ENCODE measurements at places on chromosomes 5 and 9.

GRCh38 chr9:93248386-93249040, 64.6 kb downstream of the WNK2 start:
- DNase-seq = no peak

DNA sequence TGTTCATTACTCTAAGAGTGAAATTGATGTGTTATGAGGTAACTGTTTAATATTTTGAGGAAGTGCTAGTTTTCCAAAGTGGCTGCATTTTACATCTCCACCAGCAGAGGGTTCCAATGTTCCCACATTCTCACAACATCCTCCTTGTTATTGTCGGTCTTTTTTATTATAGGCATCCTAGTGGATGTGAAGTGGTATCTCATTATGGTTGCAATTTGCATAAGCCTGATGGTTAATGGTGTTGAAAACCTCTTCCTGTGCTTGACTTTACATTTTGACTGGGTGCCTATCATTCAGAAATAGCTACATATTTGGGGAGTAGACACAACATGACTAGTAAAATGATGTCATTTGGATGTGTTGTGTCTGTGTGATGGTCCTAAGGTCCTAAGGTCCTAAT, 143.6 kb downstream of the MRPS30 start:
- DNase-seq = peak; percentile 12

- DNase-seq = peak; percentile 70
Measured at GRCh38 chr5:130333089-130333488, 428.8 kb downstream of the CHSY3 start.

- peak; percentile 60 for DNase-seq
Measured at GRCh38 chr9:130728721-130729120, 35.1 kb downstream of the EXOSC2 start.

DNA sequence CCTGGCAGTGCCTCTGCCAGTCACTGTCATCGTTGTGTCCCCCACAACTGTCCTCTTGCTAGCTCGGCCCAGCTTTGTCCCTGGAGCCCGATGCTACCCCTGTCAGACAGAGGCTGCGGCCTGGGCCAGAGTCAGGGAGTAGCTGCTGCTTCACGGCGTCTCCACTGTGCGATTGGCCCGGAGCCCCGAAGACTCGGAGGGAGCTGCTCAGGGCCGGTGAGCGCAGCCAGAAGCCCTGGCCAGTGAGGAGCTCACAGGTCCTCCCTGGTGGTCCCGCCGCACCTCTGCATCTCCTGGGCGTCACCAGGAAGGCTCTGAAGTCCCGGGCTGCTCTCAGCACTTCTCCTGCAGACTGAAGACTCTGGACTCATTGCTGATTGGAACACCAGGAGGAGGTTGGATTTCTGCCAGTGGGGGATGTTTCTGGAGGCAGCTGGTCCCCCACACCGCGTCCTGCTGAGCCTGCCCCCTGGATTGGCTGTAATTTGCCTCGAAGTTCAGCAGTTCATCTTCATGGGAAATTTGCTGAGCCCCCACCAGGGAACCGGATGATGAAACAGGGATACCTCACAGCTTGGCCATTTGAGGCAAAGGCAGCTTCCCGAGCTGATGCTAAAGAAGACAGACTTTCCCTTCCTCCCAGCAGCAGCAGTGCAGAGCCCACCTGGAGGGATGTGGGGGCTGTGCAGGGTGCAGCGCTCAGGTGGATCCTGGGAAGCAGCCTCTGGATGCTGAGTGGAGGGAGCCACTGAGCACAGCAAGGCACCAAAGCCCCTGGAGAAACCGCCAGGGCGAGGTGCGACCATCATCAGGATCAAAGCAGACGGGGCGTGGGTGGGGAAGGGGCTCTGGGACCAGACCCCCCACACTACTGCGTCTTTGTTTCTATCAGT, 45.6 kb downstream of the USP20 start:
- DNase-seq = no peak

DNA sequence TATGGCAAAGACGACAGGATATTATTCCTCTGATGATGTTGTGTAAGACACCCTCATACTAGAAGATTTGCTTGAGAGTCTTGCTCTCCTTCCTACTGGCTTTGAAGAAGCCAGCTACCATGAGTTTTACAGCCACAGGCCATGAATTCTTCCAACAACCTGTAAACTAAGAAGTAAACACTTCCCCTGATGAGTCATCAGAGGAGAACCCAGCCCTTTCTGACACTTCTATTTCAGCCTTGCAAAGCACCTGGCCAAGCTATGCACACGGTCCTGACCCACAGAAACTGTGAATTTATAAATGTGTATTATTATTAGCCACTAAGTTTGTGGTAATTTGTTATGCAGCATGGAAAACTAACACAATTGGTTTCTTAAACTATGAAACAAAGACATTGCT, 288.8 kb upstream of the ADAMTSL1 start:
- no peak for DNase-seq

DNA sequence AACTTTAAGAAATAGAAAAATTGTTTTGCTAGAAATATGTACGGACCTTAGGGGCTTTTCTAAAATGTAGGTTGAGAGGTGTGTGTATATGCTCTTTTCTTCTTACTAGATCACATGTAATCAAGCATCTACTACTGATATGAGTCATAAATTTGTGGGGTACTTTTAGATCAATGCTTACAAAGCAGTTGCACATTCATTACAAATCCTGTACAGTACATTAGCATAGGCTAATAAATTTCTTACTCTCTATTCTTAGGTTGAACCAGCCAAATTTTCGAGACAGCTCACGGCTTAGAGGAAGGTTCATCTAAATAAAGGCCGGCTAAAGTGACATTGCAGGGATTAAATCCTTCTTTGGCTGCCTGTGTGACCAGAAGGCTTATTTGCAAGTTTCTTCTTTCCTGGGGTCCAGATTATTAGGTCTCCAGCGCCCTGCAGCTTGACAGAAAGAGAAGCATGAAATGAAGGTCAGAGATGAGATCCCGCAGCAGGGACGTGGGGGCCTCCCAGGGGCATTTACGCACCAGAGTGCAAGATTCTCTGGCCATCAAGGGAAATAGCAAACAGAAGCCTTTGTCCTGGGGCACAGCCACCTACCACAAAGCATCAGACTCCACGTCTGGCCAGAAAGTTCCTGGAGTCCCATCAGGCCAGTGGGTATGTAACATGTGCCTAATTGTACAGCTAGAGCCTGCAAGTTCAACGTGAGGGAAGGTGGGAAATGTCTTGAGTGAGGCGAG, 53.0 kb downstream of the NIM1K start:
- DNase-seq = no peak

- DNase-seq = no peak
Measured at GRCh38 chr5:73117088-73117740, 3.2 kb upstream of the TMEM171 start.

GRCh38 chr9:116686135-116686534, 970 bp upstream of the TRIM32 start:
- DNase-seq = no peak

DNA sequence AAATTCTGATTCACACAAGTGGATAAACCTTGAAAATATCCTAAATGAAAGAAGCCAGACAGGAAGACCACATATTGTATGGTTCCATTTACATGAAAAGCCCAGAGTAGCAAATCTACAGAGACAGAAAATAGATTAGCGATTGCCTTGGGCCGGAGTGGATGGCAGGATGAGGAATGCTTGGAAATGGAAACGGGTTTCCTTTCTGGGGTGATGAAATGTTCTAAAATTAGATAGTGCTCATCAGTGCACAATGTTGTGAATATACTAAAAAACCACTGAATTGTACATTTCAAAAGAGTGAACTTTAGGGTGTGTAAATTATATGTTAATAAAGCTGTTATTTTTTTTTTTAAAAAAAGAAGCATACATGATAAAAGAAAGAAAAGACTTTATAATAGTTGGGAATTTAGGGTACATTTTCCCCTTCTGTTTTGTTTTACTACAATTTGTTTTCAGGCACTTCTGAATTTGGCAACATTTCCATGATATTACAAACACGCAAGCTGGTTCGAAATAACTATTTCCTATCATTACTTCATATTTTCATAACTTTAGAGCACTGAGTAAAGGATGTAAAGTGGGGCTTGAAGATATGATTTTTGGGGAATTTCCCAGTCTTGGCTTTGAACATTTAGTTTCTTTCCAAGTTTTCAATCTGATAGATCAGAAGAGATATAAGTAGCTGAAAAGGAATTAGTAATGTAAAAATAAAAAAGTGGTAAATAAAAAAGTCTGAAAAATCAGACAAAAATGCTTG, 23.9 kb downstream of the SLC35A4 start:
- DNase-seq = peak; percentile 60

DNA sequence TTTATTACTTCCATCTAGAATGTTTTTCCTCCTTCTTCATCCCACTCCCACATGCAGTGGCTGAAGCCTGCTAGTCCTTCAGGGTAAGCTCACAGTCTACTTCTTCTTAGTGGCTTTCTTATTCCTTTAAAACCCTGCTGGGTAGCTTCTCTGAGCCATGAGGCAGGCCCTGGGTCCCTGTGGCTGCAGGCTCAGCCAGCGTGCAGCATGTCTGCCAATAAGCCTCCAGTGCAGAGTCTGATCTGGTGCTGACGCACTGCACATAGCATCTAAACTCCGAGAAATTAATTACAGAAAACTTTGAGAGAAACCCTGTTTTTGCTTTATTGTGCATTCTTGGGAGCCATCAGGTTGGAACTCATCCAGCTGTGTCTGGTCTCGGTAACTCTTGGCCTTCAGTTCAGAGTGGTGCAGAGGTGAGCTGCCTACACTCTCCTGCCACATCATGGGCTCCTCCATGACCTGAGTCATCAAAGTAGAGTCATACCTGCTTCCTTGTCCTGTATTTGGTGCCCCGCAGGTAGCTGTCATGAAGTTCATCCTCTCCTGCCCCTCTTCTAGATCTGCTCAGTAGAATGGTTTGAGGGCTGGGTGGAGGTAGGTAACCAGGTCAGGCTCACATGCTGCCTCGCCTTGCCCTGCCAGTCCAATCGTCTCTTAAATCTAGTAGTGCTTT, 339.4 kb downstream of the KDM4C start:
- DNase-seq = no peak

DNA sequence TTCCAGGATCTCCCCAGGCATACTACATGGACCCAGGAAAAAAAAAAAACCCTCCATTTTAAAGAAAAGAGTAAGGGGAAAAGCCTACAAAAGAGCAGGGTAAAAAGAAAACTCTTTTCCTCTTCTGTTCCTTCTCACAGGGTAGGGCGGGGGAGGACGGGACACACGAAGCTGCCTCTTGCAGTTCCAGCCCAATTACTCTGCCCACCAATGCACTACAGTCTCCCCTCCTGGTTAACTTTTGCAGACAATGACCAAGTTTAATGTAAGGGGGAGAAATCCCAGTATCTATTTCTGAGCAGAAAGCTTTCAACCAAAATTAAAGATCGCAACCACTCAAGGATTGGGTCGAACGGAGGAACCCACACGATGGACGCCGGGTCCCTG, 1.3 kb downstream of the BRD3 start:
- peak; percentile 28 for DNase-seq

- peak; percentile 68 for DNase-seq
Measured at GRCh38 chr5:38468978-38469706, 87.3 kb downstream of the LIFR start.

- no peak for DNase-seq
Measured at GRCh38 chr5:88964831-88965230, 81.8 kb upstream of the MEF2C start.

DNA sequence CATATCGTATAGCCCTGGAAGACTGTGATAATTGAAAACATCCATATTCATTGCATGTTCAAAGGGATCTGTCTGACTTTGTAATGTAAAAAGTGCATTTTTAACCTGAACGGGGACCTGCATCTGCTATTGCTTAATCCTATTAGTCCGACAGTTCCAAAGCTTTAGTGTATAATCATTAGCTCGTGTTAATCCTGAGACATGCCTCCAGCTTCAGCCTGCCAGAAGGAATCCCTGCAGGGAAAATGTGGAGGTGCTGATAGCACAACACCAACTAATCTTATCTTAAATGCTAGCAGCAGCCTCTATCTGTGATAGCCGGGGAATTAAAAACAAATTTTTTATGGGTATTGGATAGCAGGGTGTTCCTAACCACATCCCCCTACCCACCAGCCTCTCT, 495.2 kb downstream of the TLE4 start:
- DNase-seq = no peak

- no peak for DNase-seq
Measured at GRCh38 chr5:158066076-158066475, 207.1 kb upstream of the CLINT1 start.

DNA sequence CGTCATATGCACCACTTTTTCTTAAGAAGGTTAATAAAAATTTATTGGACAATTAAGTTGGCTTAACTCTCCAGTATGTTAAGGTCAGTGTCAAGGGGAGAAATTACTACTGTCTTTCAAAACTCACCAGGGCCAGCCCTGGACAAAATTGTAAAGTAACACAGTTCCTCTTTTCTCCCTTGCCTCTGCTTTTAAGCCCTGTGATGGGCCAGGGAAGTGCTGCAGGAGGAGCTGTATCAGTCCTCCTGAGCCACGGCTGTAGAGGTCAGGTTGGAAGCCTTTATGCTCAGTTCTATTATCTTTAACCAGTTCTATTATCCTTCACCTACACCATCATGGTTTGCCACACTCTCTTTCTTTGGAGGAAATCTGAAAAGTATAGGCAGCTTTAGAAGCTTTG, 11.5 kb upstream of the PPP2R2B start:
- DNase-seq = no peak

DNA sequence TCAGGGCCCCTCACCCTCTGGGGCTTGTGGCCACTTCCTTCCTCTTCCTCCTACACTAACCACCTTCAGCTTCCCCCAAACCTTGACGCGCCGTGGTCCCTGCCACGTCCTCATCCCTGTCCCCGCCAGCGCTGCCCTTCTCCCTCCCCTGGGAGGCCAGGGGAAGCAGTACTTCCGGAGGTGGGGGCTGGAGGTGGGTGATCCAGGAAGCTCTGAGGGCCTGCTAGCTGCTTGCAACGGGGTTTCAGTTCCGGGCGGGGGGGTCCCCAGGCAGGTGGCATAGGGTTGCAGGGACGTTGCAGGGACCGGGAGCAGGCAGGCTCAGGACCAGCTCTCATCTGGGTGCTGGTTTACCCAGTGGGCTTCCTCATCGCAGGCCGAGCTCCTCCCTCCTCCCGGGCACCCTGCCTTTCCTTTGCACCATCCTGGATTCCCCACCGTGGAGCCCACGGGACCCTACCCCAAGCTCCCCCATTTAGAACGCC, 70.0 kb downstream of the RXRA start:
- no peak for DNase-seq

GRCh38 chr5:168215646-168216045, 75.8 kb upstream of the WWC1 start:
- no peak for DNase-seq

Measured in cardiac fibroblast (primary cell).